Midbrain (tissue), 1 donor: ENCODE measurements at places on chromosomes 12 and 14.

DNA sequence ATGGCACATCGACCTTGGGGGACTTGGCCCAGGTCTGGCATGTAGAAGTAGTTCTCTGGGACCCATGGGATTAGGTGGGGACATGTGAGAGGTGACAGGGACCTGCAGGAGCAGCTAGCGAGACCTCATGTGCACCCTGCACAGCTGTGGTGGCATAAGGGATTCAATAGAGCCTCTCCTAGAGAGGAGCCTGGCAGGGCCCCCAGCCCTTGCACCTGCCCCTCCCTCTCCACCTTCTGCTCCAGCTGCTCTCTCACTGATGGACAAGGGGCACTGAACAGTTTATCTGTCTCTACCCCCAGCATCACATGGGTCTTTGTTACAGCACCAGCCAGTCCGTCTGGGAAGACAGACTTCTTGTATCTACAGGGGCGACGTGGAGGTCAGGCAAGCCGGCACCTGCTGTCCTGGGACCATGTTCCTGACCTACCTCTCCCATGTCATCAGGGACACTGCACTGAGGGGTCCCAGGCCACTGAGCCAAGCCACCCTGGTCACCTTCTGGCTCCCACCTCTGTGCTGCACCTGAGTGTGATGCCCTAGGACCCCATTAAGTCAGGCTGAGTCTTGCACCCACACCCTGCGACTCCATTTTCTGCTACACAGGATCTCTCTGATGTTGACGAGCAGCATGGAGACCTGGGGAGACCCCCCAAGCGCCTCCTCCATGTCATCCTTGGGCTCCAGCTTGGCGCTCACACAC lies 32.6 kb downstream of the DDX11 start:
- no peak for DNase-seq

GRCh38 chr12:111261911-111262676 lies 106.8 kb downstream of the PHETA1 start:
- no peak for DNase-seq

DNA sequence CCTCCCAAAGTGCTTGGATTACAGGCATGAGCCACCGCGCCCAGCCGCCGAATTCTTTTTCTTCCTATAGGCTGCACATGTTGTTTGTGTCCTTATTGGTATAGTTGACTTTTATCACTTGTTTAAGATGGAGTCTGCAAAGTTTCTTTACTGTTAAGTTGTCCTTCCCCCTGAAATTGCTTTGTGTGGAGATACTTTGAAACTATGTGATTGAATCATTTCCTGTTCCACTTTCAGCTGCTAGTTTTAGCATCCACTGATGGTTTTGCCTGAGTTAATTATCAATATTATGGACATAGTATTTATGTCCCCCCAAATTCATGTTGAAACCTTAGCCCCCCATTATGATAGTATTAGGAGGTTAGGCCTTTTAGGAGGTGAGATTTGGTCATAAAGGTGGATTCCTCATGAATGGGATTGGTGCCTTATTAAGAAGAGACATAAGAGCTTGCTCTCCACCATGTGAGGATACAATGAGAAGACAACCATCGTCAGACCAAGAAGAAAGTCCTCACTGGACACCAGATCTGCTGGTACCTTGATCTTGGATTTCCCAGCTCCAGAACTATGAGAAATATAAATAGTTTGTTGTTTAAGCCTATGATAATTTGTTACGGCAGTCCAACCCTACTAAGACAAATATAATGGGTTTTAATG lies 34.9 kb downstream of the PPHLN1 start:
- no peak for DNase-seq

DNA sequence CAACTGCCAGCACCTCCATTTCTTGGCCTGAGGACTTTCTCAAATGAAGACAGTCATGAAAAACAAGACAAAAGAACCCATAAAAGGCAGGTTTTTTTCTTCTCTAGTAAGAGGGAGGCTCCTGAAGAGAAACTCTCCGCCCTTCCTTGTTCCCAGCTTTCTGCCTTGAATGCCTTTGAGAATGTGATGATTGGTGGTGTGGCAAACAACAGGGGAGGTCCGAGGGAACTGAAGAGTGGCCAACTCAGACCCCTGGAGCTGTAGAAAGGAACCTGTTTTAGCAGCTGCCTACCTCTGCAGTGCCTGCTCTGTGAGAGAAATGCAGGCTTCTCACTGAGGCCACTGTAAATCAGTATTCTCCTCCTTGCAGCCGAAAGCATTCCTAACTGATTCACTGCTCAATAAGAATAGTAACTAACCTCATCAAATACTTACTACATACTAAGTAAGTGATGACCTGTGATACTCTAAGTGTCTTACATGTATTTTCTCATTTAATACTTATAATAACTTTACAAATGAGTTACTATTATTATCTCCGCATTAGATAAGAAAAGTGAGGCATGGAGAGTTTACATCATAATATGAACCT lies 16.7 kb upstream of the ERC1 start:
- no peak for DNase-seq

- DNase-seq: peak; percentile 1
Observed at GRCh38 chr12:14048941-14049545, 67.6 kb upstream of the GRIN2B start.

GRCh38 chr14:79383031-79383430 lies 828.3 kb downstream of the DIO2 start:
- no peak for DNase-seq

GRCh38 chr14:104773505-104774452 lies 20.8 kb downstream of the SIVA1 start:
- DNase-seq: no peak

GRCh38 chr14:35878272-35879150 lies 52.4 kb downstream of the BRMS1L start:
- DNase-seq: no peak

DNA sequence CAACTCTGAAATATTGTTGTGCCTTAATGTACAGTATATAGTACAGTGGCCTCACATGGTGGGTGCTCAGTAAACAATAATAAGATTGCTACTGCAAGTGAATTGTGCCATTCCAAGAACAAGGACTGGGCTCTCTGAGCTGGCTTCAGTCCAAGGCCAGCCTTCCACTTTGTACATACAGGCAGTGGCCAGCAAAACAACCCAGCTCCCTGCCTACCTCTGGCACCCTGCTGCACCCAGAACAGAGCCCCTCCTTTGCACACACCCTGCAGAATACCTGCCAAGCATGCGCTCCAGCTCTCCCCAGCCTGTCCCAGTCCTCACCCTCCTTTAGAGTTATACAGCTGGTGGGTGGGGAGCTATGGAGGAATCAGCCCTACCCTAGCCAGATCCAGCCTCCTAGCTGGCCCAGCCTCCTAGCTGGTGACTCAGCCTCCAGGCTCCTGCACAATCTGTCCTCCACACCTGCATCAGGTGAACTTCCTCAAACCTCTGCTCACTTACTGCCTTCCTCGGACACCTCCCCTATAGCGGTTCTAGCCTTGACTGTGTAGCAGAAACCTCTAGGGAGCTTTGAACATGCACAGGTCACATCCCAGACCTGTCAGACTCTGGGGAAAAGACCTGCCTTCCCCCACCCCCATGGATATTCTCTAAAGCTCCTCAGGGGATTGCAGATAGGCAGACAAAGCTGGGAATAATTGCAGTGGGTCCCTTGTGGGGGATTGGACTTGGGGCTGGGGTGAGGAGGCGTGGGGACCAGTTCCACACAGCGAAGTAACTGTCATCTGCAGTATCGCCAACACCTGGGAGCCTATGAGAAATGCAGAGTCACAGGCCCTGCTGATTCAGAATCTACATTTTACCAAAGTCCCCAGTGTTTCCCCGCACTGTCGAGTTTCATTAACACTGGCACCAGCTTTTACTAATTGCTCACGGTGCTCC lies 17.9 kb downstream of the ZDHHC22 start:
- peak; percentile 48 for DNase-seq

- DNase-seq: no peak
Observed at GRCh38 chr12:15497671-15498292, 175.5 kb downstream of the PTPRO start.

DNA sequence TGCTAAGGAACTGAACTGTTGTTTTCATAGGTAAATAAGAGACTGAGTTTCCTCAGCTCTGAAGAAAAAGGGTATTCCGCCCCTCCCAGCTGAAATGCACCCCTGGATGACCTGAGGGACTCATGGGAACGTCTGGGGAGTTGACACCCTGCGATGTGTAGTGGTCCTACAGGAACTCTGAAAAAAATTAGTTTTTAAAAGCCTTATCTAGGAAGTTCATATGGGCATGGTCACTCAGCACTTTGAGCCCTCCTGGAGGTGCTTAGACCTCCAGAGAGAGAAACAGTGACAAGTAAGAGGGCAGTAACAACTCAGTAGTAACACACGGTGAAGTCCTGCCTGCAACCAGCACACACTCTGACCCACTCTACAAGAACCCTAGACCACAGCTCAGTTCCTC lies 91.2 kb upstream of the CNOT2 start:
- no peak for DNase-seq

DNA sequence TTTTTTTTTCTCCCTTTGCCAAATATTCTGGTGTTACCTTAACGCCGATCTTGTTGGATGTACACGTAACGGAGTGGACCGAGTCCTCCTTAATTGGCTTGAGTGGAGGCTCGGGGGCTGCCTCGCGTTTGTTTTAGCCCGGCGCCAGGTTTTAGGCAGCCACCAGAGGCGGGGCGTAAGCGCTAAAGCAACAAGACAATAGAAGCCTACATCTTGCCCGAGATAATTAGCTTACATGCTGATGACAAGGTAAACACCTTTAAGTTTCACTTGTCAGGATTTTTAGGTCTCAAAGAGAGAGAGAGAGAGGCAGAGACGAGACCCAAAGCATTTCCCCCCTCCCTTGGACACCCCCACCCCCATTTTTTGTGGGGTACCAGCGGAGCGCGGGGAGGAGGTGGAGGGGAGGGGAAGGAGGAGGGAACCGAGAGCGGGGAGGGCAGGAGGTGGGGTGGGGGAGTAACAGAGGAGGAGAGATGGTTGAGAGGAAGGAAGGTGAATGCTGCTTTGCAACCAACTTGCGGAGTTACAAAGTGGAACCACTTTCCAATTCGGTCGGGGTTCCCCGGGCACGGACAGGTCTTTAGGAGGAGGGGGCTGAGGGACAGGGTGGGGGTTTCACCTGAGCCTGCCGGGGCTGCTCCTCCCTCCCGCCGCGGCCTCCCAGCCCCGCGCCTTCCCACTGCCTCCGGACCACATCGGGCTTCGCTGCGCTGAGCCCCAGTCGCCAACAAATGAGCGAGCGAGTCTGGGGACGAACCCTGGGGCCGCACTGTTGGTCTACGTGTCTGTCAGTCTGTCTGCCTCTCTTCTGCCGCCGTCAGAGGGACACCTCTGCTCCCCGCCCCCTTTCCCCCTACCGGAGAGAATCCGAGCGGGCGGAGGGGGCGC lies at the start of gene NKX2-1:
TSS of gene NKX2-1 (minus strand) at position 802 of the 891 bp plus-strand sequence. CDS start at position 699, 103 bp downstream.
- no peak for DNase-seq

GRCh38 chr14:51834240-51834639 lies 26.2 kb upstream of the GNG2 start:
- DNase-seq: no peak

DNA sequence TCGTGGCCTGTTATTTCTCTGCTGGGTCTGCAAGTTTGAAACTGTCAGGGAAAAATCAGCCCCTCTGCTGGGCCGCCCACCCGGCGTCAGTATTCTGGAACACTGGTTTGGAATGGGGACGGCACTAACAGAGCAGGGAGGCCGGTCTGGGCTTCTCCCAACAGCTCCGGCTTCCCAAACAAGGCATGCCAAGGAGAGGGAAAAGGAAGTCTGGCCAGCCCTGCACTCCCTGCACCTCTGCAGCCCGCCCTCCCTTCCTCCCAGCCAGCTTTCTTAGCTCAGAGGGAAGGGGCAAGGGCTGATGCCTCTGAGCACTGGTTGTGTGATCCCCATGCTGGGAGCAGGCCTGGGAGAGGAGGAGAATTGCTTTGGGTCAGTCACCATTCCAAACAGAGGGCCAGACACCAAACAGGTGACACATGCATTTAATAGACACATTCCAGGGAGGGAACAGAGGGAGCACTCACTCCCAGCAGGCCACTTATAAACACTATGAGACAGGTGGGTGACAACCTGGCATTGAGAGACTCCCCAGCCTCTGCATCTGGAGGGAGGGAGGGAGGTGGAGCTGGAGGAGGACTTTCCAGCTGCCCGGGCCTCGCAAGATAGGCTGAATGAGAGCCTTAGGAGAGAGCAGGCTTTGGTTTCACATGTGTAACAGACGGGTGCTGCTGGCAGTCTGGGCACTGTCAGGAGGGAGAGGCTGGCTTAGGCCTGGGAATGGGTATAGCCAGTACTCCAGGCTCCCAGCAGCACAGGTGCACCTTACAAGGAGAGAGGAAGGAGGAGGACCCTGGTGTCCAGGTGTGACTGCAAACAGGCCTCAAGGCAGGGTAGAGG lies 10.3 kb downstream of the KRT75 start:
- DNase-seq: no peak

- DNase-seq: no peak
Observed at GRCh38 chr12:123278101-123278627, 6.5 kb upstream of the CDK2AP1 start.

DNA sequence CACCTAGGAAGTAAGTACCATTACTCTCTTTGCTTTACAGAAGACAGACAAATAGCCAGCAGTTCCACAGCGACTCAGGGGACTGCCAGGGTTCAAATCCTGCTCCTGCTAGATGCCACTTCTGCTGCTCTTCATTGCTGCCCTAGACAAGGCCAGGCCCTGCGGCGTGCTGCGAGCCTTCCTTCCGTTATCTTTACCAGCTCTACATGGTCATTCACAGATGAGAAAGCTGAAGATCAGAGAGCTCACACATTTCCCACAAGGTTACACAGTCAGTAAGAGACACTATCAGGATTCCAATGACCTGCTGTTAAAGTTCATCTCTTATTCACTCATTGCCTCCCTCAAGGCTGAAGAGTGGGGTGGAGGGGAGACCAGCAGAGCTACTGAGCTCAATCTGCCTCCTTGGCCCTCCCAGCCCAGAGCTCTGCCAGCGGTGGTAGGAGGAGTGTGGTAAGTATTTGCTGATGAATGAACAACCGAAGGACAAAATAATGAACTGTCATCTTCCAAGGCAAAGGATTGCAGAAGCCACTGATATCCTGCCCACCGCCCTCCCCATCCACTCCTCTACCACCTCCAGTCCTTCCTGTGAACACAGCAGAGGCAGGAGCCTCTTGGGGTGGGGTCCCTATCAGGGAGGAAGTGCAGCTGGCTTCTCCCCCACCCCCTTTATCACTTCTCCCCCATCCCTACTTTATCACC lies 14.6 kb upstream of the HDAC7 start:
- no peak for DNase-seq
